ENCODE measurements at places on chromosomes 4 and X.

DNA sequence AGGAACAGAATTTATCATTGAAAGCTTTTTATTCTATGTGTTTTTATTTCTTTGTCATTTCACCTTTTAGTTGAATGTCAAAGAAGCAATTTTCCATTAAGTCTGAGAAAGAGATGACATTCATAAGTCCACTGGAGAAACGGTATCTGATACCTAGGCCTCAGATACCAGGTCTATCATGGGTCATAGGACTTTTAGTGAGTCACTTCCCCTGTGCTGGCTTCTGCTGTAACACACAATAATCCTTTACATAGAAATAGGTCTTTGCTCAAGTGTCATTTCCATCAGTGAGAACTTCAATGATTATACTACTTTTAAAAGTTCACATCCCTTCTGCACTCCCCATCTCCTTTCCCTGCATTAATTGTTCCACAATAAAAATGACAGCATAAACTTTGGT, 125.5 kb upstream of the ARMCX2 start:
- no peak for DNase-seq

DNA sequence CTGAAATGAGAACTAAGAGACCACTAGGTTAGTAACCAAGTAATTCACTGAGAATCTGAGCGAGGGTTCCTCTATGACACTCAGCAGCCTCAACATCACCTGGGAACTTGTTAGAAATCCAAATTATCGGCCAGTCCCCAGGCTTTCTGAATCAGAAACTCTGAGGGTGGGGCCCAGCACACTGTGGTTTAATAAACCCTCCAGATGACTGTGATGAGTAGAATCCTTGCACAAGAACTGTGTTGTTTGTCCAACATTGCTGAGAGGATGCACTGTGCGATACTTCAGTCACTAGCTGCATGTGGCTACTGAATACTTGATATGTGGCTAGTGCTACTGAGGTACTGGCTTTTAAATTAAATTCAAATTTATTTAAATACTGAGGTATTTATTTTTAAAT, 243.9 kb downstream of the MAML3 start:
- no peak for DNase-seq

DNA sequence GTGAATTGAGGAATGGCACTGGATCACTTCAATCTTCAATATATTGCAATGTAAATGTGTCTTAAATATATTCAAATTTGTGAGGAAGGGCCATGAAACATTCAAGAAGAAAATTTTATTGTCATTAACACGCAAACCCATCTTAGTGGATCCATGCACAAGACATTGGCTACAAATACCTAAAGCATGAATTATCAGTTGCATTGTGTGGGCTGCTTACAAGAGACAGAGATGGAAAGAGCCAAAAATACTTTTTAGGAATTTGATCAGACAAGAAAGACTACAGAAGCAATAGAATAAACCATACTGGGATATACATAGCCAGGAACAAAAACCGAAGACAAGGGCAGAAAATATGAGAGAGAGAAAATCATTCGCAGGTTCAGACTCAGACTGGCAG, 616.2 kb upstream of the GRIA3 start:
- DNase-seq = no peak

GRCh38 chrX:40508560-40508959, 72.2 kb upstream of the ATP6AP2 start:
- DNase-seq = no peak

- DNase-seq = no peak
Observed at GRCh38 chr4:86452422-86452891, 92.6 kb upstream of the MAPK10 start.

- no peak for DNase-seq
Observed at GRCh38 chr4:105130945-105131344, 15.7 kb upstream of the TET2 start.

GRCh38 chr4:89382439-89382838, 74.8 kb upstream of the GPRIN3 start:
- no peak for DNase-seq

DNA sequence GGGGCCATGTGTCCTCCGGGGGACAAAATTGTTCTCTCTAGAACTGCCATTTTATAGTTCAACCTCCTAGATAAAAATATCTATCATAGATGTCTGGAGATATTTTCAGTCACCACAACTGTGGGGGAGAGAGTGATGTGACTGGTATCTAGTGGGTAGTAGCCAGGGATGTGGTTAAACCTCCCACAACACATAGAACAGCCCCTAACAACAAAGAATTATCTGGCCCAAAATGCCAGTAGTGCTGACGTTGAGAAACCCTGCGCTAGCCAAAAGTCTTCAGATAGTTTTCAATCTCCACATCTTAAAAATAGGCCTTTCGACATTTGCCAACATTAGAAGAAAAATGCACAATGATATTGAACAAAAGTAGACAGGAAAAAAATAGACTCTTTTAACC, 19.0 kb upstream of the SUPT20HL2 start:
- DNase-seq = no peak

- no peak for DNase-seq
Observed at GRCh38 chr4:84389406-84389805, 109.7 kb downstream of the NKX6-1 start.

DNA sequence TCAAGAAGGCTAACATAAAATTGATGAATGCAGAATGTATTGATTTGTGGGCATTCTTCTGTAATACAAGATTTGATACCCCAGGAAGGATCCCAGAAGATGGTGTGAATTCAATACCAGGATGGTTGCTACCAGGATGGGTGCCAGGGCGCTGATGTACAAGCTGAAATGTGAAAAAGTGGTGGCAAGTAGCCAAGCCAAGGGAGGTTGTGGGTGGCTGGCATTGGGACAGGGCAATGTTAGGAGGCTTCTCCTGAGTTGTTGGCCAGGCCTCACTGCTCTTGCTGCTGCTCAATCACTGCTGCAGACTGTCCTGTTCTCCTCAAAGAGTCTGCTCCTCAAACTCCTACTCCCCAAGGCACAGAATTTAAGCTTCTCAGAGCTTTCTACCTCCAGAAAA, 77.1 kb downstream of the RBM46 start:
- no peak for DNase-seq

DNA sequence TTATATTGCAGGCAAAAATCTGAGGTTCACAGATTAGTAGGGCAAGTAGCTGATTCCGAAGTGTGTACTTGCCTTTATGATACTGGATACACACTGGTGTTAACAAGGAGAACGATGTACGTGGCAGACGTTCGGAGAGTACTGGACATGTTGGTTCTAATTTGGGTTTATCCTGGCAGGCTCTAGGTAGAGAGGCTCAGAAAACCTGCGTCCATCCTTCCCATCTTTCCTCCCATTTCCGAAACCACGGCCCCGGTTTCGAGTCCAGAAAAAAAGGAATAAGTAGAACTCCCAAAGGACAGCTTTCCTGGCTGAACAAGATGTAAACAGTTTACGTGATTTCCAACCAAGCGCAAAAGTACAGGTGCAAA, 351 bp upstream of the SLC30A9 start:
- no peak for DNase-seq

DNA sequence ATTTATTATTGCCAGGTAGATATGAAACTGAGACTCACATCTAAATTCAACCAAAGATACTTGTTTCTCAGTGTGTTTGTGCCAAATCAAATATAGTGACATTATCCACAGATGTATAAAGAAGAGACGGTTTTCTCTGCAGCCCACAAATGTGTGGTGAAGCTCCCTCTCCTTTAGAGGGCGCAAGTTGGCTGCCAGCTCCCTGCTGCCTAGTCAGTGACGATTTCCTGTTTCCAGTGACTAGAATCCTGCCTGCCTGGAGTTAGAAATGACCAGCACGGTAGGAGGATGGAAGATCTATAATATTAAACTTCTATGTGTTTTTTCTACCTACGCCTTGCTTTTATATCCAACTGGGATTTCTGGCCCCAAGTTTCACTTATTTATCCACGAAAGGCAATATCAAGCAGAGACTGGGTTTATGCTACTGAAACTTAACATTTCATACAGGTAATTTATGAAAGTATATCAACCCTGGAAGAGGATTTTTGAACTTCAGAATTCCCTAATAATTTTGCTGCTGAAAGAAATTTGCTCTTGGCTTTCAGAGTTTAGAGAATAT, 1793.7 kb upstream of the TENM3 start:
- no peak for DNase-seq

DNA sequence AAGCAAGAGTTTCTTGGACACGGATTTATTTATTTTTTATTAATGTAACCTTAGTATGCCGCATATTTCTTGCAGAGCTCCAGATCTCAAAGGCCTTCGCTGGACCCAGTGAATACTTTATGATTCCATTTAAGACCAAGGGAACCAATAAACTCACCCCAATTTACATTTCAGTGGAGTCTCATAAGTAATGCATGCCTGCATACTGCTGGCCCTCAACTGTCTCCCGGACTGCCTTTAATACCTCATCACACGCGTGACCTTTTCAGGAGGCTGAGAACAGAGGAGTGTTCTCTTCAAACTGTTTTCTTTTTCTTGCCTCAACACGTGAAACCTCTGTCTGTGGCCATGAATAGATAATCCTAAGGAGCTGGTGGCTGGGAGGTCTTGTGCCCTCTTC, 240.9 kb downstream of the STIM2 start:
- DNase-seq = no peak

DNA sequence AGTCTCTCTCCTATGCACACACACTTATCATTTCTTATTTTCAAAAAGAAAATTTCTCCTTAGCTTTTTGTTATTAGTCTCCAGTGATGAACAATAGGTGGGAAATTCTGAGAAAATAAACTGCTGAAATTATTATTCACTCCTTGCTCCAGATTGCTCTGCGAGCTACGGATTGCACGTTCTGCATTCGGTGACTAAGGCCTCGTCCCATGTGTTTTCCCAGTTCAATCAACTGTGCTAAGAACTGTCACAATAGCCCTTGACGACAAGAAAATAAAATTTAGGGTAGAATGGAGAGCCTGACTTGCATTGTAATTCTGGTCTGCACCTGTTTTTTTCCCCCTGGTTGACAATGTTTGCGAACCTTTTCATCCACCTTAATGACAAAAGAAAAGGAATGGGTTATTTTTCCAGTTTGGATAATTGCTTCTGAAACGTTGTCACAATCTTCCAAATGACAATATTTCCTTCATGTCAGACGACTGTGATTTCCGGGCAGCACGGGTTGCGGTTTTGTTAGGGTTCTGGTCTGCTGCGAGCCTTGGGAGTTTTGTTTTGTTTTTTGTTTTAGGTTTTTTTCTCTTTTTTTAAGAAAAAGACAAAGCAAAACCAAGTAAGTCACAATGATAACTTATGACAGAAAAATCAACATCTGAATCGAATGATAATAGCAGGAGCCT, 124.5 kb upstream of the NOCT start:
- no peak for DNase-seq

GRCh38 chr4:52076731-52077130, 25.6 kb downstream of the SPATA18 start:
- DNase-seq = no peak

- no peak for DNase-seq
Observed at GRCh38 chrX:71637848-71638247, 19.5 kb upstream of the CXCR3 start.

GRCh38 chrX:14295426-14295825, 233.9 kb upstream of the GLRA2 start:
- DNase-seq = no peak

- no peak for DNase-seq
Observed at GRCh38 chr4:34766935-34767334, 1477.4 kb downstream of the ARAP2 start.

GRCh38 chr4:5785806-5786680, 75.0 kb downstream of the EVC start:
- DNase-seq = no peak

GRCh38 chr4:66572949-66573348, 902.7 kb upstream of the EPHA5 start:
- no peak for DNase-seq

DNA sequence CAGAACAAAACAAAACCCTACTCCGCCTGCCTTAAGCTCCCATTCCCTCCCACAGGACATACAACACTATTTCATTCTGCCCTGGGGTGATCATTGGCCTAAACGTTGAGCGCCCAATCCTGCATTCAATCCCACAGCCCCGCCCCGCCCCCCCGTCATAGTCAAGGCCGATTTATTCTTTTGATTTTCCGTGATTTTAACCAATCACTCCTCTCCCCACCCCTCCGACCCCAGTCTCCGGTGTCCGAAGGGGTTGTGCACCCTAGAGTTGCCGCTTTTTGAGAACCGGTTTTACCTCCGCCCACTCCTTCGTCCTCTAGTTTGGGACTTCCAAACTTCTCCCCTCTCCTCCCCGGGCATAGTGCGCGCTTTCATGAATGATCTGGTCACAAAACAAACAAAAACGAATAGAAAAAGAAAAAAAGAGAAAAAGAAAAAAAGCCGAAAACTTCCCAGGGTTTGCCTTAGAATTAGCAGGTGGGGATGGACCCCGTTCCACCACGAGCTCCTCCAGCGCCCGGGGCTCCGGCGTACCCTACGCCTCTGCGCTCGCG, 446 bp upstream of the UBE2A start:
- DNase-seq = no peak

DNA sequence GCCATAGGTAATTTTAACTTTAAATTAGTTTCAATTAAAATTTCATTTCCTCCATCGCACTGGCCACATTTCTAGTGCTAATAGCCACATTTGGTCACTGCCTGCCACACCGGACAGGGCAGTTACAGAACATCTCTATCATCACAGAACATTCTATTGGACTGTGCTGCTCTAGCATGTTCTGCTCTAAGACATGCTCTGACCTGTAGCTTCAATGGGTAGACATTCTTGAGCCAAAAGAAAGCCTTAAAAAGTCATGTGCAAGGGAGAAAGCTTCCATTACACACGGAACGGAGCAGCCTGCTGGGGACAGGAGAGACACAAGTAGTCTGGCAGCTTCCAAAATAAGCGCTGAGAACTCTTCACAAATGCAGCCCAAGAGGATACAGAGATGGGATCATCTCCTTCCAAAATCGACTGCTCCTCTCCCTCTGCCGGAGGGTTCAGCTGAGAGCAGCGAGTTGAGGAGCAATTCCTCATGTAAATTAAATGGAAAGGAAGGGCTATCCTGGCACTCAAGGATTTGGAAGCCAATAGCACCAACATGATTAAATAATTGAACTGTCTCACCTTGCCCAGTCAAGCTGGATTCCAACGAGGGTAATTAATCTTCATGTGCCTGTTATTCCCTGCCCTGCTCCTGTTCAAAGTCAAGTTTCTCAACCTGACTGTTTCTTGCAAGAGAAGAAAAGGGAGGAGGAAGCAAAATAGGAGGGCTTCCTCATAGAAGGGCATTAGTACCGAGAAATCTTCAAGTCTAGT, 336.4 kb upstream of the NOCT start:
- no peak for DNase-seq

DNA sequence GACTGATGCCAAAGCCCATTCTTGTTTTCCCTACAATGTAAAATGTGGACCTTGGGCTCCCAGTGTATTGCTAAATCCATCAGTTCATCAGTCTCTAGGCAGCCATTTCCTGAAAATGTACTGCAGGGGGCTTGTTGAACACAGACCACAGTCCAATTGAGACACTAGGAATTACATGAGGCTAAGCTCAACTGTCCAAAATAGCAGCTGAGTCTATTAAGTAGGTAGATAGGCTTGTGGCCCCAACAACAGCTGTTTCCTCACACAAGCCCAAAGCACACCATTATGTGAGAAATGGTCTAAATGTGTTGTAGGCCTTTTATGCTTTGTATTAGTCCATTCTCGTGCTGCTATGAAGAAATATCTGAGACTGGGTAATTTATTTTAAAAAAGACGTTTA, 60.0 kb upstream of the PAK3 start:
- no peak for DNase-seq

All from stimulated activated CD4-positive, alpha-beta T cell treated with anti-CD3 and anti-CD28 coated beads, Interleukin-1b, Interleukin-23, amount 100 ng/mL, for 24 hours (primary cell).